ENCODE measurements at places on chromosomes 11 and 22.

GRCh38 chr11:98625526-98625925, 395.2 kb upstream of the CNTN5 start:
- no peak for DNase-seq

DNA sequence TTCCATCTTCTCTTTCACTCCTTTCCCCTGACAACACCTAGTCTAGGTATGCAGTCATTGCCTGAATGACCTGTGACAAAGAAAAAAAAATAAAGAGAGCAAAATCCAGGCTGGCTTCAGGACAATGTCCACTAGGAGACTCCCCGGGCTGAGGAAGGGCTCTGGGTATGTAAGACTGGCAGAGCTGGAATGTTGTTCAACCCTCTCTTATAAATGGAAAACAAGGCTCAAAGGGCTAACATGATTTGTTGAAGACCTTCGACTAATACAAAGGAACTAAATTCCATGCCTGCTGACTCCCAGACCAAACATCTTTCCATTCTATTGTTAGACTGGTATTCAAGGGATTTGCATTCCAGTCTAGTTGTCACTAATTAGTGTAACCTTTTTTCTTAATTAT, 122.2 kb downstream of the ARL14EP start:
- DNase-seq = no peak

DNA sequence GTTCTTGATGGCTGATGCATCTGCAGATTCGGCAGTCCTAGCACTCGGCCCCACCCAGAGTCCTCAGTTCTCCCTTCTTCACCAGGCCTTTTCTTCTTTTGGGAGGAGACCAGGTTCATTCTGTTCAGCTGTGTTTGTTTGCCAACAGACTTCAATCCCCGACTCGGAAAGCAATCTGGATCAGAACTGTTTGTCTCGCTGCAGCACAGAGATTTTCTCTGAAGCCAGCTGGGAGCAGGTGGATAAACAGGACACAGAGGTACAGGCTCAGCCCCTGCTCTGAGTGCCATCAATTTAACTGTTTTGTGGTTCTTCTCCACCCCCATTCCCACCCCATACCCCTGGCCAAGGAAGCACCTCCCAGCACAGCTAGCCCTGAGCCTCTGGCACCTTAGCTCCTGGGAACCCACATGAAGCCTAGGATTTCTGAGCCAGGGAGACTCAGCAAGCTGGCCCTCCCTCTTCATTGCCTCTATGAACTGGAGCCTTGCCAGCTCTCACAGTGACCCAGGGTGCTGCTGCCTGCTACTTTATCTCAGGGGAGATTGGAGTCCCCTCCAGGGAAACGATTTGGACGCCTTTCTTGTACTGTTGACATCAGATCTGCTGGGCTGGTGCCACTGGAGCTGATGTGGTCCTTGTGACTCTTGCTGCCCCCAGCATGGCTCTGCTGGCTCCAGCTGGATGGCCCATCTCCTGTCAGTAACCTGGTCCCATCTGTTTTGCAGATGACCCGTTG, 58.2 kb upstream of the HORMAD2 start:
- no peak for DNase-seq

DNA sequence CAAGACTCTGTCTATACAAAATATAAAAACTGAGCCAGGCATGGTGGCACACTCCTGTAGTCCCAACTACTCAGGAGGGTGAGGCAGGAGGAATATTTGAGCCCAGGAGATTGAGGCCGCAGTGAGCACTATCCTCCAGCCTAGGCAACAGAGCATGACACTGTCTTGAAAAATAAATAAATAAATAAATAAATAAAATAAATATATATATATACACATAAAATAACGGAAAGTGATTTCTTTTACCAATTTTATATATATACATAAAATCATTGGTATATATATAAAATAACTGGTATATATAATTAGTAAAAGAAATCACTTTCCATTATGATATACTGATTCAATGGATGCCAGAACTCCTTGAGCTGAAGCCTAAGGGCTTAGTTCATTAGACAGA, 91.8 kb downstream of the MRTFA start:
- no peak for DNase-seq

GRCh38 chr11:24289301-24289700, 207.6 kb upstream of the LUZP2 start:
- DNase-seq = no peak

- no peak for DNase-seq
These were observed 794.0 kb downstream of the CNTN5 start for GRCh38 chr11:99814738-99815137.

GRCh38 chr11:849104-849824, 6.6 kb downstream of the TSPAN4 start:
- no peak for DNase-seq

GRCh38 chr11:18987454-18988231, 48.4 kb upstream of the MRGPRX1 start:
- no peak for DNase-seq

DNA sequence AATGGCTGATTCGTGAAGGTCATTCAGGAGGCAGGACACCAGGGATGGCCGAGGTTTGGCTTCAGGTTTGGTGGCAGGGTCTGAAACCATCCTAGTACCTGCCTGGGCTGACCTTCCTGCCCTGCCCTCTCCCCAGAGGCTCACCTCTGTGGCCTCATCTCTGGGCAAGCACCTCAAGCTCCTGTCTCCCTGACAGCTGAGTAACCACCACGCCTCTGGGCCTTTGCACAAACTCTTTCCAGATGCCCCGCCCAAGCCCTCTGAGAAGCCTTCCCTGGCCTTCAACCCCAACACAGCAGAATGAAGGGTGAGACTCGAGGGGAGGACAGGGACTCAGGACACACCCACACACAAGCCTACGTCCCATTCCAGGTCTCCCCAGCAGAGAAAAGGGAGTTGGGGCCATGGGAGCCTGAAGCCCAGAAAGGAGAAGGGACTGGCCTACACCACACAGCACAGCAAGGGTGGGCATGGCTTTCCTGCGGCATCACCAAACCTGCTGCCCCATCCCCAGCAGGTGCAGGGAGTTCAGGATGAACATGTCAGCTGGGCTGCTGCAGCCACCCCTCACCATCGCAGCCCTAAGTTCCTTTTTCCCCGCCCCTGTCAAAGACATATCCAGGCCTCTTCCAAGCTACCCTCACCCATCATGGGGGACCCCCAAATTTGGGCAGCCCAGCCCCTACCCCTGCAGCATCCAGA, 2.4 kb downstream of the SHISA8 start:
- no peak for DNase-seq

DNA sequence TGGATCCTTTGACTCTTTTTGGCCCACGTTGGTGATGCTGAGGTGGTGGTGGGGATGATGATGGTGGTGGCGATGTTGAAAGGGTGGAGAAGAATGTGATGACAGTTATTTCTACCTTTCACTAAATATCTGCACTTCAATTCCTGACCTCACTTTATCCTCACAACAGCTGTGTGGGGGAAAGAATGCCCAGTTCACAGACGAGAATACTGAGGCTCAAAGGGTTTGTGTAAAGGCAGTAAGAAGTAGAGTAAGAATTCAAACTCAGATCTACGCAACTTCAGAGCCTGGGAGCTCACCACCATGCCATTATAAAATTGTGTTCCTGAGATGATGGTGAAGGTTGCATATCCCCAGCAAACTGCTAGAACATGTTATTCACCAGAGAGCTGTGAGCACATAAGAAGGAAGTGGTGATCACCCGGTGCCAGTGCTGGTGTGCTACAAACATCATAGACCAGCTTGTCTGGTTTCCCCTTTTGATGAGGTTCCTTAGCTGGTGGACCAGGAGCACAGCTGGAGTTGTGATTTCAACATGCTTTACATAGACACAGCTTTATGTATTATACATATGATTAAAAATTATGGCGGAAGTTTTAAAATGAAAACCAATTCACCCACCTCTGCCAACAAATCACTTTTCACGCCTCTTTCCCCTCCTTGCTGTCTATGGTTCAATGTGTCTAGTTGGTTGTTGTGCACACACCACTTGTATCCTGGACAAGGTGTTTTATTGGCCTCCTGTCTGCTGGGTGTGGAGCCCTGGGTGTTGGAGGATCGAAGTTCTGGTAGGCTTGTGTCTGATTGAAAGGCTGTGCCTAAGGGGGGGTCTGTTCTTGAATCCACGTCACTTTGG, 6.2 kb downstream of the ST14 start:
- DNase-seq = no peak

GRCh38 chr11:3822312-3822711, 14.0 kb downstream of the PGAP2 start:
- DNase-seq = no peak

DNA sequence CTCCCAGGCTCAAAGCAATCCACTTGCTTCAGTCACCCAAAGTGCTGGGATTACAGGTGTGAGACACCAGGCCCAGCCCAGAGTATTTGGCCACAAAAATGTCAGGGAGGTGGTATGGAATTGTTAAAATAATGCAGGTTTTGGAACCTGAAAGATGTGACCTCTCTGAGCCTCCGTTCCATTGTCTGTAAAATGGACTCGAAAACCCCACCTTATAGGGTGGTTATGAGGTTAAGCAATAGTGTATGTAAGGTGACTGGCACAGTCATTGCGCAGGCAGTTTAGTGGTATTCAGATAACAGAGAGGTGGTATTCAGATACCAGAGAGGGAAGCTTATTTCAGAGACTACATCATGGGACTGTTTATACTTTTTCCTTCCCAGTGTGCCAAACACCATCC, 52.5 kb upstream of the PRSS23 start:
- no peak for DNase-seq

DNA sequence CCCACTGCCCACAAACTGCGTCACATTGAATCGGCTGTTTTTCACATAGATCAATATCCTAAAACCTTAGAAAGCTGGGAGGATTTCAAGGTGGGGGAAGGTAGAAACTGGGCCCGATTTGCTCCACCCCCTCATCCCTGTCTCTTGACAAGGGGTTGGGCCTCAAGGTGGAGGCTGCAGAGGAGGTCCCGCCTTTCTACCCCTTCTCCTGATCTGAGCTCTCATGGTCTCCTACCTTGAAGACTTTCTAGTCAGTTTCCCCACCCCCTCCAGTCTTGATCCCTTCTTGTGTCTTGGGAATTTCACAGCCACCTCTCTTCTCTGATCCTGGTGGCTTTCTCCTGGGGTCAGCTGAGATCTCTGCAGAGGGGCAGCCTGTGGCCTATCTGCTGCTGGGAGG, 4.5 kb upstream of the STARD10 start:
- no peak for DNase-seq

DNA sequence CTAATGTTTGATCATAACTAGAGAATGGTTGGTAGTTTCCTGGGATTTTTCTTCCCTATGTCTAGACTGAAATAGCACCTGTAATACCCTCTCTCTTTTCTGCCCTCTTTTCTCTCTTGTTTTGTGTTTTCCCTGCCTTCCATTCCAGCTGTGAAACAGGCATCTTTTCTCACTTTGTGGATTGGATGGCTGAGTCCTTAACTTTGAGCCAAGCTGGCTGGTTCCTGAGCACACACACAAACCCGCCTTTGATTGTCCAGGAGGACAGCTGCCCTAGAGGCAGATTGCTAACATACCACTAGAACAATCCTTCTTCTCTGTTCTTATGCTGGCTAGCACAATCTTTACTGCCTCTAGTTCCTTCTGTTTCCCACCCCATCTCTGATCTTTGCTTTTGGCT, 17.7 kb downstream of the CTNND1 start:
- DNase-seq = no peak

DNA sequence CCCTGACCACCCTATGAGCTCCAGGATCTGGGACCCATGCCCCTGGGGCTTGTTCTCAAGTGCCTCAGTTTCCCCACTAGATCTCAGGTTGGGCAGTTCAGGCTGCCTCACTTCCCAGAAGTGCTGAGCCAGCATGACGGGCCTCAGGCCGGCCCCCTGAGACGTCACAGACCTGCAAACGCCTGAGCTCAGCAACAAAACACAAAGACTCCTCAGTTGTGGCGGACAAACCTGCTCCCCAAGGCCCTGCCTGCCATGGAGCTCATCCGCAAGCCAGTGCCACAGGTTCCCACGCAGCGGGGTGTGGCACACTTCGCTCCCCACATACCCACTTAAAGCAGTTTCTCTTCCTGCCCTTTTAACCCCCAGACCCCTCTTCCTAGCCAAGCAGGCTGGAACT, 45.2 kb downstream of the NECTIN1 start:
- no peak for DNase-seq

GRCh38 chr22:36922105-36922608, 8.7 kb downstream of the CSF2RB start:
- no peak for DNase-seq

- DNase-seq = no peak
These were observed 14.2 kb downstream of the STARD10 start for GRCh38 chr11:72779495-72780128.

DNA sequence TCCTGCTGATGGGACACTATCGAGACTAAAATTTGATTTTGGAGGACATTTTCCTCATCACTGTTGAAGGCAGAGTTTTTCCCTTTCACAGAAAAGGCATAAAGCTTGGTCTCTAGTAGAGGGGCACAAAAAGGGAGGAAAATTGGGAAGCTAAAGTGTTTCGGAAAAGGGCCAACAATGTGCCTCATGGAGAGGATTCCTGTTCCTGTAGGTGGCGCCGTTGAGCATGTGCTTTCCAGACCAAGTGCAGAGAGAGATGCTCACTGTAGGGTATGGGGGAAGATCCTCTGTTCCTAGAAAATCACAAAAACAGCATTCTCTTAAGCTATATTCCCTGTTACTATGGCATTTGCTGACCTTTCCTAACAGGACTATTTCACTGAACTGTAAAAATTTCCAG, 18.4 kb upstream of the OR4C5 start:
- DNase-seq = no peak

DNA sequence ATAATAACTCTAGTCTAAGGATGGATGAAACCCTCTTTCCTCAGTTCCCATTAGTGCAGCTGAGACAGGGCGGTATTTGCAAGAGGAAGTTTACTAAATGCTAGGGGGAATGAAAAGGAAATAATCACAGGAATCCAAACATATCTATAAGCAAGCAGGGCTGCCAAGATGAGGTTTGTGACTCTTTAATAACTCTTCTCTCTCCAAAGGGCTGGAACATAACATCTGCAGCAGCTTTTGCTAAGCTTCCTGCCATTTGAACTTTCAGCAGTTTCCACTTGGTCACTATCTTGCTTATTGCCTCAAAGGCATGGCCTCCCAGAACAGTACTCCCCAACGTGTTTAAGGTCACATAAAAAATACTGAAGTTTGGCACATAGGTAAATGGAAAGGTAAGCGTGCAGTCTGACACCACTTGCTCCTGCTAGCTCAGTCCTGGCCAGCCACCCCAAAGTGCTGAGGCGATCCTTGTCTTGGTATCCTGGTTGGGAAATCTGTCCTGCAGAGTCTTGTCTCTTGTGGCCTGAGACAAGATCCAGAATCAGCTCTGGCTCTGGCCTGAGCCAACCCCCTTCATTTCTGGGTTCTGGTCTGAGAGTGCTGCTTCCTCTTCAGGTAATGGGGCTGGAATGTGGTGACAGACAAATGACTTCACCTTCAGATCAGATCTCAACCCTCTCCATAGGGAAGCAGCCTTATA, 81.8 kb downstream of the KCNC1 start:
- DNase-seq = no peak

Measured in stimulated activated naive B cell treated with anti-CD40 and anti-IgM and Interleukin-4, amounts not matched to agents 10 μg/mL and 1 μg/mL and 100 μg/mL, for 72 hours (primary cell).